Left hindlimb (tissue), 1 donor: ENCODE measurements at places on chromosomes 7 and 10.

GRCh38 chr10:103599907-103600306 is 106.4 kb downstream of the NEURL1 start:
- no peak for DNase-seq

- DNase-seq = no peak
Observed at GRCh38 chr10:78980815-78981214, 88.0 kb upstream of the ZMIZ1 start.

GRCh38 chr10:93397020-93397419 is 85.1 kb downstream of the MYOF start:
- DNase-seq = no peak

DNA sequence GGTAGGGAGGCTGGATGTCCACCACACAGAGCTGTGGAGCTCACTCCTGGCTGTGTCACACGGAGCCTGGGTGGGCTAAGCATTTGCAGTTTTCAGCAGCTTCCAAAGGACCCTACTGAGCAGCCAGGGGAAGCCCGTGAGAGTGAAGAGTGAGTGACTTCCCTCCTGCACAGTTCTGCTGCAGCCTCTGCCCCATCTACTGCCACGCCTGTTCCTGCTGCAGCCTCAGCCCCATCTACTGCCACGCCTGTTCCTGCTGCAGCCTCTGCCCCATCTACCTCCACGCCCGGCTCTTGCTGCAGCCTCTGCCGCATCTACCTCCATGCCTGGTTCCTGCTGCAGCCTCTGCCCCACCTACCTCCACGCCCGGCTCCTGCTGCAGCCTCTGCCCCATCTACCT is 12.2 kb downstream of the ADAM8 start:
- no peak for DNase-seq

GRCh38 chr7:97006055-97006815 is 882 bp downstream of the DLX6 start:
- DNase-seq = peak; percentile 68

GRCh38 chr7:31059551-31059950 is 7.4 kb downstream of the ADCYAP1R1 start:
- no peak for DNase-seq

DNA sequence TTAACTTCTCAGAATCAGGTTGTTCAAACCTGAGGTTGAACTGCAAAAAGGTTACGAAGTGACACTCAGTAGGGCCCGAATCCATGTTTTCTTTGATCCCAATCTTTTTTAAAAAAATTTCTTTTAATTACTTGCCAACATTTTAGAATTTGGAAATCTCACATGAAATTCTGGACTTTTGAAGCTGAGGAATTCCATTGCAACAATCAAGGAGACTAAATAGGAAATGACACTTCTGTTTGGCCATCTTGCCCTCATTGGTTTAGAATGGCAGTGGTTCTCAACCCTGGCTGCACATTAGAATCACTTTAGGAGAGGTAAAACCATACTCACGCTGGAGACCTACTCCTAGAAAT is 471 bp upstream of the TOMM7 start:
- DNase-seq = no peak

DNA sequence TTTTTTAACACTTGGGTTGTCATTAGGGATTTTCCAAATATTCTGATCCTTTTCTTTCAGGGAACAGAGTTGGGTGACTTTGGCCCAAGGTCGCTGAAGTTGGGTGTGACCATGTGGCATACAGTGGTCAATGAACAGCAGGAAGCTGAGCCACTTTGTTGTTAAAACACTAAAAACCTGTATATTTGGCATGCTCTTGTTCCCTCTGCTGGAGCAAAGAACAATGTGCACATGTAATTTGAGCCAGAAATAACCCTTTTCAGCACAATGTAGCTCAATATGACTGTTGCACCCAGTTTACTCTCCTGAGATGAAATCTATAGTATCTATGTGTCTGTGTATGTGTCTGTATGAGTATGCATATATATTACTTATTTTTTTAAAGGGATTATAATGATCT is 74.9 kb downstream of the ADCYAP1R1 start:
- no peak for DNase-seq

DNA sequence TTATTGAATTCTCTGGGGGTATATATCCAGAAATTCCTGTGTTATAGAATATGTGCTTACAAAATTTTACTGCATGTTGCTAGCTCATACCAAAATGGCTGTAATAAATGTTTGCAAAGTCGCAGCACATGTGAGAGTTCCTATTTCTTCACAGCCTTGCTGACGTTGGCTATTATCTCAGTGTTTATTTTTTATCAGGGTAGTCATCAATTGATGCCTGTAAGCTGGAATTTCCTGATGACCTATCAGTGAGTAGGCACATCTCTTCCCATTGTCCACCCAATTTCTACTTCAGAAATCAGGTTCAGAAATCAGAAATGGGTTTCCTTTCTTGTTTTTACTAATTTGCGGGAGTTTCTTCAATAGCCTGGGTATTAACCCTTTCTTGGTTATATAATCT is 268.1 kb upstream of the FZD8 start:
- DNase-seq = no peak

GRCh38 chr7:20438248-20438647 is 107.5 kb downstream of the ITGB8 start:
- no peak for DNase-seq

- no peak for DNase-seq
Observed at GRCh38 chr10:88534072-88534665, 48.9 kb downstream of the RNLS start.

DNA sequence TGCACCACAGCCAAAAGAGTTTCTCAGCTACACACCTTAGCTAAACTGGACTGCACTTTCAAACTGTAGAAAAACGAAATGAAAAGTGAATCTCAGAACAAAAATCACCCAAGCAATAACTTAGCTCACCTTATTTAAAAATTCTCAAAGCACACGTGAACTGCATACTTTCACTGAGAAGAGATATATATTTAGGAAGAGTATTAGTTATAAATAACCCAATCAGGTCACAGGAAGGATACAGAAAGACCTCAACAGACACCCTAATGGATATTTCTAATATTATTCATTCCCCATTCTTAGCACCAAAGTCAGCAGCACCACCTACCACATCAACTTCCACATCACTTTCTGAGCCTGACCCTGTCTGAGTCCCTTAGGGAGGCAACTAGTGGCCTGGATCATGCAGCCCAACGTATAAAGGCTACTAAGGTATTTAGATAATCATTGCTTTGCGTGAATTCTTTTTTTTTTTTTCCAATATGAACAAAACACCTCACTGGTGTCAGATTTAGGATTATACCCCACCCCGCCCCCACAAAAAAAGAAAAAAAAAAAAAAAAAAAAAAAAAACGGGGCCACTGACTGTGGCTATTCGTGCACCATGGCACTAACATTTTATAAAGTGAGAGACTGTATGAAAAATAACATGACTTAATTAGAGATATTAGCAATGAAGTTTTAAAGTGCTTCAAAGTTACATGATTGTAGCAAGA is 2.6 kb downstream of the ABI1 start:
- no peak for DNase-seq

GRCh38 chr10:109899356-109900331 is 23.7 kb downstream of the XPNPEP1 start:
- DNase-seq = no peak

DNA sequence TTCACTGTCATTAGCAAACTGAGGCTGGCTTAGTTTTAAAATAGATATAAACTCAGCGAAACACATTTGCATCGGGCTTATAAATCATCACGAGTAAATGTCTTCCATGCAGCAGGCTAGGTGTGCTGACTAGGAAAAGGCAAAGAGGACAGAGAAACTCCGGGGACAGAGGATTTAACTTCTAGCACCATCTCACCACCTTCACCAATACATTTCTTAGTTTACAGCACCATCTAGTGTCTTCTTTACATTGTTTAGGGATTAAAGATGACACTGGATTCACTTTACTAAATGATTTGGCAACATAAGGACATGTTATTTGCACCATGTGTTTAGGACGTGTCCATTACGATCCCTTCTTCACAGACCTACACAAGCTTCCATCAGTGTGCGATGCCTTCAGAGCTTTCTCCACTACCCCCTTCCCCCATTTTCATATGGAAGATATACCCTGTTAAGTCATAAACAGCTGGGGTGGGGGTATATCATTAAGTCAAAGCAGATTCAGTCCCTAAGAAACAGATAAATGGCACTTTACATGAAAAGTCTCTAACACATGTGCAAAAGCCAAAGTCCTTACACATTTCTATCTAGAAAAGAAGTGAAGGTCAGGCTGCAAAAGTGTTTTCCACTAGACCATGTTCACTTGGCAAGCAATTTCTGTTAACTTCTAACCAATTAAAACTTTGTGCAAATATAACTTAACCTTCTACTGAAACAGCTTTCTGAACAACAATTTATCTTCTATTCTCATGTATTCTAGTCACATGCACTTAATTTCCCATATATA is 103.3 kb downstream of the GRB10 start:
- no peak for DNase-seq
